ENCODE measurements at places on chromosomes 6 and 20. TPM values are rescaled to one million over a fixed set of nuclear protein-coding genes. Genes with fewer than 3 reads are reported as not detected.

GRCh38 chr6:31663126-31663960 is 1.5 kb downstream of the GPANK1 start:
- no peak overlapping the region for H3K27ac ChIP-seq
- H3K4me1 ChIP-seq: no peaks in the 10 kb centered on the region
- H3K27me3 ChIP-seq: no peaks in the 10 kb centered on the region
- no peak for DNase-seq
- H3K36me3 ChIP-seq: no peaks in the 10 kb centered on the region

- H3K27me3 ChIP-seq: no peaks in the 10 kb centered on the region
- no peak overlapping the region for H3K27ac ChIP-seq
- H3K36me3 ChIP-seq: peaks cover 5% of the 10 kb centered on the region
- no peak overlapping the region for H3K4me3 ChIP-seq
- H3K4me1 ChIP-seq: no peaks in the 10 kb centered on the region
These were observed 29.6 kb upstream of the MAP7 start for GRCh38 chr6:136579800-136580199.

DNA sequence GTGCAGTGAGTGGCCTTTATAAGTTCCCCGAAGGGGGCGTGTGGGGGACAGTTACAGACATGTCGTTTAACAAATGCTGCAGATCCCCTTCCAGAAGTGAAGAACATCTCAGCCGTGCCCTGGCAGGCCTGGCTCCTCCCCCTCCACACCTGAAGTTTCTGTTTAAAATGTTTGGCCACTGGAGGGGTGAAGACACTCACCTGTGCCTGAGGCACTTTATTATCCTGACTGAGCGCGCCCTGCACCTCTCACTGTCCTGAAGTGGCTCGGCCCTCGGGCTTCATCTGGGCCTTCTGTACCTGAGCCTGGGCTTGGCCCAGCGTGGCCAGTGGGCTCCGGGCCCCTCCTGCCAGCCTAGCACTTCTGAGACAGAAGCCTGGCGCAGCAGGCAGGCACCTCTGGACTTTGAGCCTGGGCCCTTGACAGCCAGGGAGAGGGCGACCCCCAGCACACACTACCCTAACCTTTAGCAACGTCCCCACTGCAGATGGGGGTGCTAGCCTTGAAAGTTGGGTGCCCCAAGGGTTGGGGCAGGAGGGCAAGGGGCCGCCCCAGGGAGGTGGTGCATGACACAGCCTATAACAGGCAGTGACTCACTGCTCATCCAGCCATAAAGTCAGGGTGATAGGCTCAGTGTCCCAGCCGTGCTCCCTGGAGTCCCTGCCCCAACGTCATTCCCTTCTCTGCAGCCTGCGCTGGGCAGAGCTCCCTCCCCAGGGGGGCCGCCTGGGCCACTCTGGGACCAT is 13.6 kb upstream of the GATA5 start:
- no peak overlapping the region for H3K27ac ChIP-seq
- no peak overlapping the region for H3K4me3 ChIP-seq
- no peak for DNase-seq
- no peaks in the 10 kb centered on the region for H3K4me1 ChIP-seq
- H3K36me3 ChIP-seq: no peaks in the 10 kb centered on the region
- no peaks in the 10 kb centered on the region for H3K27me3 ChIP-seq

- H3K27ac ChIP-seq: no peak overlapping the region
- H3K27me3 ChIP-seq: no peaks in the 10 kb centered on the region
- no peaks in the 10 kb centered on the region for H3K4me1 ChIP-seq
- H3K4me3 ChIP-seq: no peak overlapping the region
- H3K36me3 ChIP-seq: no peaks in the 10 kb centered on the region
These were observed 16.4 kb upstream of the MAS1 start for GRCh38 chr6:159874435-159874834.

UBE2J1 gene
- total RNA-seq: 34.1 TPM

DNA sequence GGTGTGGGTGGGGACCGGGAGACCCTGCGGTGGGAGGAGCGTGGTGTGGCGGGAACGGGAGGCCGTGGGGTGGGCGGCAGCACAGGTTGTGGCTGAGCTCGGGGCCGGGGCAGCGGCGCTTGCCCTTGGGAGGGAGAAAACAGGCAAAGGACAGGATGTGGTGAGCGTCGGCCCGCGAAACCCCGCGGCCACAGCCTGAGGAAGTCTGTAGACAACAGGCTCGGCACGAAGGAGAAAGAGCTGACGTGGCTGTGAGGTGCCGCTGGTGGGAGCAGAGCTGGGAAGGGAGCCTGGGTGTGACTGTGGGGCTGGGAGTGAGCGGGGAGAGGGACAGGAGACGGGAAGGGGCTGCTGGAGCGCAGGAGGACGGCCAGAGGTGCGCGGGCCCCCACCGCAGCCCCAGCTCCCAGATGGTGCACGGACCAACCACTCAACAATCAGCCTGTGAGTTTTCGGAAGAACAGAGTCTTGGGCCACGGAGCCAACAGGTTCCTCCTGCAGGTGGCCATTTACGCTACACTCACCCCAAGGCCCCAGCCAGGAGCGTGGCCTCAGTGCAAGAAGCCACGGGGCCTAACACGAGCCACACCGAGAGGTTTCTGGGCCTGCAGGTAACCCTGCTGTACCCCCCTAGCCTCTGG is 202.8 kb downstream of the DLL1 start:
- H3K4me3 ChIP-seq: no peak overlapping the region
- H3K27me3 ChIP-seq: no peaks in the 10 kb centered on the region
- H3K27ac ChIP-seq: no peak overlapping the region
- no peaks in the 10 kb centered on the region for H3K36me3 ChIP-seq
- no peaks in the 10 kb centered on the region for H3K4me1 ChIP-seq

DNA sequence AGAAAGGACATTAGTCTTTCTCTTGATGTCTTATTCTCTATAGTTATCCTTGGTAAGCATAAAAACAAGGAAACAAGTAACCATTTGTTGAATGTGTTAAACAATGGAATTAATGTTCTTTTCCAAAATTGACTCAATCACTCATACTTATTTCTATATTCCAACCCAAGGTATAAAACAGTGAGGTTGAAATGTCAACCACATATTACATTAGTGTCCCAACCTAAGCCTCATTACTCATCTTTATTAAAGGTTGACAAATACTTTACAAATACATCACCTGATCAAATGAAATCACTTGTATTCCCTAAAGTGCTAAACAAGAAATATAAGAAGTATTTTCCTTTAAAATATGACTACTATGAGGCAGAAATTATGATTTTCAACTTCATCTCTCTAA is 100.5 kb downstream of the ASCC3 start:
- H3K4me1 ChIP-seq: no peaks in the 10 kb centered on the region
- no peaks in the 10 kb centered on the region for H3K36me3 ChIP-seq
- no peak for DNase-seq
- no peak overlapping the region for H3K4me3 ChIP-seq
- H3K27ac ChIP-seq: no peak overlapping the region
- no peaks in the 10 kb centered on the region for H3K27me3 ChIP-seq

- DNase-seq: no peak
- no peak overlapping the region for H3K4me3 ChIP-seq
- no peaks in the 10 kb centered on the region for H3K4me1 ChIP-seq
- H3K27ac ChIP-seq: no peak overlapping the region
- H3K27me3 ChIP-seq: no peaks in the 10 kb centered on the region
- no peaks in the 10 kb centered on the region for H3K36me3 ChIP-seq
These were observed 233.8 kb downstream of the LRFN2 start for GRCh38 chr6:40353197-40353966.

DNA sequence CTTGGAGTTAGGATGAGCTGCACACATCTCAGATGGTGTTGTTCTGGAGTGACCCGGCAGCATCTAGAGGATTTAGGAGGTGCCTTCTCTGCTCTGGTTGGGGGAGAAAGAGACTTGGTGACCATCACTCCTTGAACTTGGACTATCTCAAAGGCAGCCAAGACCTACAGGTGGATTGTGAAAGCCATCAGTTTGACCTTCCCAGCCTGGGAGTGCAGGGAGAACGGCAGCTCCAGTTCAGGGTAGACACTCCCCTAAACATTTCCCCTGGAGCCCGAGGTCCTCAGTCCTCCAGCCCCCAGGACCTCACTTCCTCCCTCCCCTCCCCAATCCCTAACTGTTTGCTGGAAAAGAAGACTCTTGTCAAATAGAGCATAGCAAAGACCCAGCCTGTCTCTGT is 128.7 kb upstream of the ARMC2 start:
- H3K4me1 ChIP-seq: peaks cover 2% of the 10 kb centered on the region
- no peak overlapping the region for H3K27ac ChIP-seq
- no peak overlapping the region for H3K4me3 ChIP-seq
- H3K36me3 ChIP-seq: no peaks in the 10 kb centered on the region

GRCh38 chr6:154705471-154706113 is 27.6 kb upstream of the SCAF8 start:
- H3K4me1 ChIP-seq: peaks cover 4% of the 10 kb centered on the region
- H3K27ac ChIP-seq: no peak overlapping the region
- H3K27me3 ChIP-seq: no peaks in the 10 kb centered on the region
- H3K36me3 ChIP-seq: no peaks in the 10 kb centered on the region
- no peak for DNase-seq

- H3K27ac ChIP-seq: peak overlapping the region; percentile 96
- DNase-seq: peak; percentile 88
- H3K4me1 ChIP-seq: no peaks in the 10 kb centered on the region
- H3K27me3 ChIP-seq: no peaks in the 10 kb centered on the region
- H3K4me3 ChIP-seq: peak overlapping the region; percentile 76
These were observed 124.0 kb upstream of the SLC2A12 start for GRCh38 chr6:134176264-134176975.

GRCh38 chr6:30102970-30103871 is 9.7 kb downstream of the TRIM31 start:
- no peak overlapping the region for H3K27ac ChIP-seq
- H3K4me3 ChIP-seq: no peak overlapping the region
- DNase-seq: peak; percentile 90
- no peaks in the 10 kb centered on the region for H3K36me3 ChIP-seq
- no peaks in the 10 kb centered on the region for H3K4me1 ChIP-seq

DNA sequence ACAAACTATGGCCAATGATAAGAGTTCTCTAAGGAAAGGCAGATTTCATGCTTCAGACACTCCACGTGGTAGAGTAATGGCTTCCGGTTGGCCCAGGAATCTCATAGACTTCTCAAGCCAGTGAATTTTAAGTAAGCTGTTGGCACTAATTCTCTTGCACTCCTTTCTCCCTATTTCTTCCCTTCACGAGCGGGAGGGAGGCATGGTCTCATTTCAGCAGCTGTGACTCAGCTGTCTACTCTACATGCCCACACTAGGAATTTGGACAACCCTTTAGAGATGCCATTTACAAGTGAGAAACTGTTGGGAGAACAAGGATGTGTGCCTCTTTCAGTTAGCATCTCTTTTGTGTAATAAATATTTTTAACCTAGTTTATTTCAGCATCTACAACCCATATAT is 107.7 kb downstream of the PTPRK start:
- H3K27me3 ChIP-seq: no peaks in the 10 kb centered on the region
- DNase-seq: no peak
- no peak overlapping the region for H3K27ac ChIP-seq
- H3K36me3 ChIP-seq: no peaks in the 10 kb centered on the region
- H3K4me3 ChIP-seq: no peak overlapping the region
- no peaks in the 10 kb centered on the region for H3K4me1 ChIP-seq

GRCh38 chr6:98467902-98468301 is 366.5 kb upstream of the POU3F2 start:
- no peaks in the 10 kb centered on the region for H3K27me3 ChIP-seq
- H3K36me3 ChIP-seq: no peaks in the 10 kb centered on the region
- H3K27ac ChIP-seq: no peak overlapping the region
- no peaks in the 10 kb centered on the region for H3K4me1 ChIP-seq
- no peak for DNase-seq

DNA sequence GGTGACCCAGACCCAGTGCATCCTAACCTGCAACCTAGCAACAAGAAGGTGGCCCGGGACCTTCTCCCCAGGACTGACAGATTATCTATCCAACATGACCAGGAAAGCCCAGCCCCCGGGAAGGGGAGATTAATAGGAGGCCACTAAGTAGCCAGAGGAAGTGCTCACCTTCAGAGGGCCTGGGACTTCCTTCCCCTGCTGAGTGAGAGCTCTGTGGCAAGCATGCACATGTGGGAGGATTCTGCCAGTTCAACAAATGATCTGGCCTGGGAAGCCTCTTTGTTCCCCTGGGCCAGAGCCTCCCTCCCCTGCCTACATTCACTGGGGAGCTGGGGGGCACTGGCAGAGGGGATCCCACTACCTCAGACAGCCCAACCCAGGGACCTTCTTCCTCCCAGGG is 39.6 kb downstream of the SHLD1 start:
- no peak overlapping the region for H3K4me3 ChIP-seq
- no peak for DNase-seq
- H3K27me3 ChIP-seq: no peaks in the 10 kb centered on the region
- H3K4me1 ChIP-seq: no peaks in the 10 kb centered on the region

C6orf163 gene
- 4.2 TPM for total RNA-seq

ZBTB12 gene
- 4.9 TPM for total RNA-seq

GRCh38 chr6:167970230-167970629 is 27.2 kb upstream of the KIF25 start:
- H3K27ac ChIP-seq: no peak overlapping the region
- H3K27me3 ChIP-seq: no peaks in the 10 kb centered on the region
- no peak for DNase-seq
- no peaks in the 10 kb centered on the region for H3K4me1 ChIP-seq
- peaks cover 5% of the 10 kb centered on the region for H3K36me3 ChIP-seq

GRCh38 chr6:3233904-3234303 is 6.5 kb upstream of the TUBB2B start:
- no peaks in the 10 kb centered on the region for H3K4me1 ChIP-seq
- no peak overlapping the region for H3K27ac ChIP-seq
- DNase-seq: no peak
- H3K4me3 ChIP-seq: no peak overlapping the region

All from aorta (tissue), 5 donors.